Central memory CD4-positive, alpha-beta T cell (primary cell): ENCODE measurements at places on chromosomes 2 and 18.

GRCh38 chr18:55585920-55586561 lies 2.0 kb downstream of the TCF4 start:
- DNase-seq = no peak

DNA sequence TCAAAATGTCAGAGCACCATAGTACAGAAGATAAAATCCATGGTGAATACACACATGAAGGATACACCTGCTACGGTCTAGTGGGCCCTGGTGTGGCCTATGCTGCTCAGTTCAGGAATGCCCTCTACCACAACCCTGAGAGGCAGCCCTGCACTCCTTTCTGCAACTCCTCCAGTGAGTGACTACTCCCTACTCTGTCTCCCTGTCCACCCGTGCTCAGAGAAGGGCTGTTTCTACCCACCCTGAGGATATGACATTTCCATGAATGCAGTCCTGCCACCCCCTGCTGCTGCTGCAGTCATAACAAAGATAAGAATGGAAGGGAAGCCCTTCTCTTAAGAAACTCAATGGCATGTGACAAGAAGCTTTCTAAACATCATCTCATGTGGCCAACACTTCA lies 137.0 kb downstream of the EN1 start:
- DNase-seq = no peak

GRCh38 chr2:162926501-162926900 lies 87.9 kb upstream of the KCNH7 start:
- DNase-seq = no peak

GRCh38 chr2:156565066-156565710 lies 129.0 kb downstream of the GPD2 start:
- DNase-seq = no peak

GRCh38 chr2:30631051-30631671 lies 176.1 kb downstream of the CAPN13 start:
- no peak for DNase-seq

- DNase-seq = no peak
Observed at GRCh38 chr2:112622528-112622849, 23.2 kb upstream of the SLC20A1 start.

DNA sequence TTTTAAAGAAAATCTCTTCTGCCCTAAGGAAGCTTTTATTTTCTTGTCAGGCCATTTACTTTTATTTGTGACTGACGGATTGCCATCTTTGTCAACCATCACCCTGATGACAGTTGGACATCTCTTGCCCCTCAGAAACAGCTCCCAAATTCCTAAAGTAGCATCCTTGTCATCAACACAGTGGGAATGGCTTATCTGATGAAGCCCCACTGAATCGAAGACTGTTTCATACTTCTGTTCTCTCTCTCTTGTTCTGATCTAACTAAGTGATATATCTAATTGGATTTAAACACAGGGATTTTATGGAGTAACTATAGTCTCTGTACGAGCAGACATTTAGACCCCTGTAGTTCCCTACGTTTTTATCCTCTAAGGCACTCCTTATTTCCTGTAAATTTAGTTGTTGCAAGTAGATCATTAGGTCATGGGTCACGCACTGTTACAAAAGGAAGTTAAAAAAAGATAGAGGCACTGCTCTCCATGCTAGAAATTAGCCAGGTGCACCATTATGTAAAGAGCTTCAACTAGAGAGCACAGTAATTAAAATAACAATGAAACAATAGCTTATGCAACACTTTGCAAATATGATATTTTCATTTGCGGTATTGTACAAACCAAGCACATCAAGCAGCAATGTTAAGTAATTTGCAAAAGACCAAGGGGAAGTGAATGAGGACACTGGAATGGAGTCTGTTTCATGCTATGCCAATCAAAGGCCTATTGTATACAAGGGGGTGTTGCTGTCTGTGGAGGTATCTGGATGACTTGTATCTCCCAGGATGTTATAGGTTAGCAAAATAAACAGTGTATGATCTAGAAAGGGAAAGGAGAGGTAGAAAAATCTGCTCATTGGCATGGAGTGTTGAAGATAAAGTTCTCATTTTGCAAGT lies 284.7 kb downstream of the LRRTM1 start:
- no peak for DNase-seq

DNA sequence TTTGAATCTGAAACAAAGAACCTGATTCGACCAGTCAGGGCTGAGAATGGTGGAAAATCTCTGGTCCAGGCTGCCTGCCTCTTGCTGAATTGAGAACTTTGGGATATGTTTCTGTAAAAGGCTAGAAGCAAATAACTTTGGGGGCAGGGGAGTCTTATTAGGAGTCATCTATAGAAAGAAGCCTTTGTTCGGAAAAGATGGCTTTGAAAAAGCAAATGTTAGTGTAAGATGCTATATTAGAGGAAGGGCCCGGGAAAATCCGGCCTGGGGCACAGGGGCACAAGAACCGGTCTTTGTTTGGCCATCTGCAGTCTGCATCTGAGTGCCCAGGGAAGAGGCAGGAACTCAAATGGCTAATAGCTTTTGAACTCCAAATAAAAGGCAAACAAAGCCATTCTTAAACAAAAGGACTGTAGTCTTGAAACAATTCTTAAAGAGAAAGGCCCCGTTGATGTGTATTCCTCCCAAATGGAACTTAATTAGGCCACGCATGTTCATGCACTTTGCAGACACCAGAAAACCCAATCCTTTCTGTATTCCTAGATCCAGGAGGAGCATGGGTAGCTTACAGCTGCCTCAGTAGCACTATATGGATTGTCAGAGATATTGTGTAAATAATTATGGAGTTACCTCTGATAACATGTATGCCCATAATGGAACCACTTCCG lies 180.0 kb upstream of the ARL4C start:
- DNase-seq = no peak

DNA sequence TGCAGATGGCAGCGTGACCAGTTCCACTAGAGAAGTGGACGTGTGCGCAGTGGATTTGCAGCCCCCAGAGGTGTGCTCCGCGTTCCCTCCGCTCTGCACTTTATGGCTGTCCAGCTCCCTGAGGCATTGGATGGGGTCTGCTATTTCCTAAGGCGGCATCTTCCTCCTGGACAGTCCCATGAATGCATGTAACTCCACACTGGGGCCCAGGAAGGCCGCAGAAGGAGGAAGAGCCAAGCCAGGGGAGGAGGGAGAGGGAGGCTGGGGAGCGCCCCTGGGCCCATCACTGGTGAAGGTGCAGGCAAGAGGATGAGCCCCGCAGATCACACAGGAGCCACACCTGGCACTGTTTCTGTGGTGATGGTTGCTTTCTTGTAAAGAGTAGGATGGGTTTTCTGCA lies 99.1 kb downstream of the PTGR3 start:
- no peak for DNase-seq

DNA sequence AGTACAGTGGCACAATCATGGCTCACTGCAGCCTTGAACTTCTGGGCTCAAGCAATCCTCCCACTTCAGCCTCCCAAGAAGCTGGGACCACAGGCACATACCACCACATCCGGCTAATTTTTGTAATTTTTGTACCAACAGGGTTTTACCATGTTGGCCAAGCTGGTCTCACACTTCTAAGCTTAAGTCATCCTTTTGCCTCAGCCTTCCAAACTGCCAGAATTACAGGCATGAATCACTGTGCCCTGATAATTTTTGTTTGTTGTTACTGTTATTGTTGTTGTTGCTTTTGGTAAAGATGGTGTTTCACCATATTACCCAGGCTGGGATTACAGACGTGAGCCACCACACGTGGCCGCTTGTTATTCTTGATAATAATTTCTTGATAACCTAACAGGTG lies 10.5 kb upstream of the COBLL1 start:
- no peak for DNase-seq

DNA sequence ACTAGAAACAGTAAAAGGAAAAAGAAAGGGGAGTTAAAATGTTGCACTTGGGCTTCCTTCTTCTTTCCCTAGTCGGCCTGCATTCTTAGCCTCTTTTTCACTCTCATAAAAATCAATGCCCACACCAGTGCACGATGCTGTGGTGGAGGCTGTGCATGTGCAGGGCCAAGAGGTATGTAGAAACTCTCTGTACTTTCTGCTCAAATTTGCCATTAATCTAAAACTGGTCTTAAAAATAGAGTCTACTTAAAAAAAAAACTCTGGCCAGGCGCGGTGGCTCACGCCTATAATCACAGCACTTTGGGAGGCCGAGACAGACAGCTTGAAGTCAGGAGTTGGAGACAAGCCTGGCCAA lies 11.1 kb downstream of the TRAPPC8 start:
- DNase-seq = no peak

GRCh38 chr2:59182249-59182648 lies 941.1 kb upstream of the FANCL start:
- DNase-seq = no peak

- peak; percentile 31 for DNase-seq
Observed at GRCh38 chr2:108988796-108989713, at the start of gene EDAR. EDAR (minus strand) TSS chr2:108989220; CDS start chr2:108931014, 58,206 bp downstream.

GRCh38 chr2:112096098-112096497 lies 41.0 kb downstream of the TMEM87B start:
- no peak for DNase-seq

DNA sequence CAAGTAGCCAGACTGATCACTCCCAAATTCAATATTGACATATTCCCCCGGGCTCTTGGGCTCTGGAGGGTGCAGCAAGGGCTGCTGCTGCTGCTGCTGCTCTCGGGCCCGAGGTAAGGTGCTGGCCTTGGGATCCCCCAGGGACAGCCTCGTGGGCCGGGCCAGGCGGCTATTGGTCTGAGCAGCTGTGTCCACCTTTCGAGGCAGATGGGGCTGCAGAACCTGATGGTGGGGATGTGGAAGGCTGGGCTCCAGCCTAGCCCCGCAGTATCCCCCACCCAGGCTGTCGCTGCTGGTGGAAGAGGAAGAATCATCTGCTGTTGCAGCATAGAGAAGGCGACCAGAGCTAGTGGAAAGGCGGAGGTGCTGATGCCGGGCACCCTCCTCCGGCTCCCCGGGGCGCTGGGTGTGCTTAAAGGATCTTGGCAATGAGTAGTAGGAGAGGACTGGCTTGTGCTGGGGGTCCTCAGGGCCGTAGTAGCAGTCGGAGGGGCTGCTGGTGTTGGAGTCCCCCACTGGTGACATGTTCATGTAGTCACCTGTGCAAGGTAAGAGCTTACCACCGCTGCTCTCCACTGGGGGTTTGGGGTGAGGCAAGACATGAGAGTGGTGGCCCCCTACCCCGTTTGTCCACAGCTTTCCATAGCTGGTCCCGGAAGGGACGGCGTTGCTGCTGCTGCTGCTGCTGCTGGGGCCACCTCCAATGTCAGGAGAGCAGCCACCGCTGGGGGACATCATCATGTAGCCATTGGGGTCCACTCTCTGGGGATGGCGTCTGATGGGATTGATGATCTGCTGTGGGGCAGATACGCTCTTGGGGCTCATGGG lies 3.4 kb downstream of the IRS1 start:
- DNase-seq = no peak

DNA sequence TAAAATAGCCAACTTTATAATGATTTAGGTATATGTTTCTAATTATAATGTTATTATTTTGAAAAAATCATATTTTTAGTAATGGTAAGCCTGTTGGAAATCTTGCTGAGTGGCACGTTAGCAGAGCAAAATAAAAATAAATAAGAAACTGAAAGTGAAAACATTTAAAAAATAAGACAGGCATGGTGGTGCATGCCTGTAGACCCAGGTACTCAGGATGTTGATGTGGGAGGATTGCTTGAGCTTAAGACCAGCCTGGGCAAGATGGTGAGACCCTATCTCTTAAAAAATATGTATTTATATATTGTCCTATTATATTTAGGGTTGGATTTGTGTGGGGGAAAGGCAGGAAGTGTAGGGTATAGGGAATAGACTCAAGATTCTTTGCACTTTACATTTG lies 15.8 kb upstream of the ANKRD12 start:
- DNase-seq = peak; percentile 34

DNA sequence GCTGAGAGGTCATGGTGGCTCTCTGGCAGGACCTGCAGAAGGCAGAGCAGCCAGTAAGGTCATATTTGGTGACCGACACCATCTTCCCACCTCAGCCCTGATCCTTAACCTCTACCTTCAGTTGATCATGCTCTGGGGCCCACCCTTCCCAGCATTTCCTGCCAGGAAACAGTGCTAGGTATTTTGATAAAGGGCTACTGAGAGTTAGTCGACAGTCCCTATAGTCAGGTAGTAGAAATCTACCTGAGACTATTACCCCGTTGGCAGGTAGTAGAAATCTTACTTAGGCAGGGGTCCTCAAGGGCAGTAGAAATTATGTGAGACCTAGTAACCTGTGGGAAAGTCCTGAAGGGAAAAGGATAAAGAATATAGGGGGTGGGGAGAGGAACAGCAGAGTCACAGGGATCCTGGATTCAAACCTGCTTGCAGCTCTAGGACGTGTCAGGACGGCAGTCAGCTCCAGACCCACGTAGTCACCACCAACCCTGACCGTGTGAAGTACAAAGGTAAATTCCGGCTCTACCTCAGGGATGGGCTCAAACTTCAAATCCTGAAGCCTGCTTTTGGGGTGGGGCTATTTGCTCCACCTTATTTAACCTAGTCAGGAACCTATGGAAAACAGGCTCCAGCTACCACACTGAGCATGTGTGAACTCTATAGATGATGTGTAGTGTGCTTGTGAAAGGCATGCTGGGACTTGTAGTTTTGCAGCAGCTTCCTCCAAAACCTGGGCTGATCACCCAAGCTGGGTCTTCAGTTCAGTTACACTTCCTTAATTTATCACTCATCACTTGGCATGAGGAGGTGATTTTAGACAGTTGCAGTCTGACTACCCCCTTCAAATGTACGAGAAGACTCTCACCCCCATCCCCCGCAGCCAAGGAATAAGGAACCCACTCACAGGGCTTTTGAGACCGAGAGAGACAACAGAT lies at the start of gene DQX1:
TSS of gene DQX1 (minus strand) at position 515 of the 932 bp plus-strand sequence. CDS start at position 13, 502 bp downstream.
- no peak for DNase-seq

GRCh38 chr2:38394041-38394440 lies 17.0 kb upstream of the ATL2 start:
- no peak for DNase-seq

- no peak for DNase-seq
Observed at GRCh38 chr2:124810132-124810531, 785.0 kb downstream of the CNTNAP5 start.

- no peak for DNase-seq
Observed at GRCh38 chr2:96491860-96492497, 13.2 kb downstream of the NEURL3 start.

DNA sequence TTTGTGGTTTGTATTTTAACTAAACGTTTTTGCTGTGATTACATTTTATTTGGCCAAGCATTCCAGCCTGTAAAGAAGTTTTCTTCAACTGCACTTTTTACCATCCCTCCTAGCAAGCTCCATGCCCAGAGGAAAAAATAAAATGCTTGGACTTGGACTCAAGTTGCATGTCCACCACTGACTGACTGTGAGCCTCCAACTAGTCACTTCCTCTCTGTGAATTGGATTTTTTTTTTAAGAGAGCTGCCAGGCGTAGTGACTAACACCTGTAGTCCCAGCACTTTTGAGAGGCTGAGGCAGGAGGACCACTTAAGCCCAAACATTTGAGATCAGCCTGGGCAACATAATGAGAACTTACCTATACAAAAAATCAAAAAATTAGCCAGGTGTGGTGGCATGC lies 1185.2 kb upstream of the PIK3C3 start:
- no peak for DNase-seq

- DNase-seq = no peak
Observed at GRCh38 chr2:84338069-84338468, 121.0 kb downstream of the SUCLG1 start.

- no peak for DNase-seq
Observed at GRCh38 chr2:69217333-69218080, 169.5 kb downstream of the GFPT1 start.
